ENCODE measurements at places on chromosomes 7 and 10.

DNA sequence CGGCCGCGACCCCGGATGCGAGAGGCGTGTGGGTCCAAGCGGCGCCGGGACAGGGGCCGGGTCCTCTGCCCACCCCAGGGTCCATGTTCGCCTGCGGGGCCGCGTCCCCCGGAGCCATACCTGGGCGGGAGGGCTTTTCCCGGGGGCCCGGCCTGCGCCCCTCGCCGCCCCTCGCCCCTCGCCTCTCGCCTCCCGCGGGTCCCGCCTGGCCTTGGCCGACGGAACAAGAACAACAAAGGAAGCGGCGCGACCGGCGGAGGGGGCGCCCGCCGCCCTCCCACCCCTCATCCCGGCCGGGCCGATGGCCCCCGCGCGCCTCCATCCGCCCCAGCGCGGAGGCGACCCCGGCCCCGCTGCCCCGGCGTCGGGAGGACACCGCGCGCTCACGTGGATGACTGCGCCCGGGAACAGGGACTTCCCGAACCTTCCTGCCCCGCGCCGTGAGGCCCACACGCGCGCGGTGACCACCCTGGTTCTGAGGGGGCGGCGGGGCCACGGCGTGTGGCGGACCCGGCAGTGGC is 348.2 kb downstream of the DNAJB6 start:
- no peak for DNase-seq

- no peak for DNase-seq
Measured at GRCh38 chr7:152931633-152932032, 172.1 kb downstream of the ACTR3B start.

DNA sequence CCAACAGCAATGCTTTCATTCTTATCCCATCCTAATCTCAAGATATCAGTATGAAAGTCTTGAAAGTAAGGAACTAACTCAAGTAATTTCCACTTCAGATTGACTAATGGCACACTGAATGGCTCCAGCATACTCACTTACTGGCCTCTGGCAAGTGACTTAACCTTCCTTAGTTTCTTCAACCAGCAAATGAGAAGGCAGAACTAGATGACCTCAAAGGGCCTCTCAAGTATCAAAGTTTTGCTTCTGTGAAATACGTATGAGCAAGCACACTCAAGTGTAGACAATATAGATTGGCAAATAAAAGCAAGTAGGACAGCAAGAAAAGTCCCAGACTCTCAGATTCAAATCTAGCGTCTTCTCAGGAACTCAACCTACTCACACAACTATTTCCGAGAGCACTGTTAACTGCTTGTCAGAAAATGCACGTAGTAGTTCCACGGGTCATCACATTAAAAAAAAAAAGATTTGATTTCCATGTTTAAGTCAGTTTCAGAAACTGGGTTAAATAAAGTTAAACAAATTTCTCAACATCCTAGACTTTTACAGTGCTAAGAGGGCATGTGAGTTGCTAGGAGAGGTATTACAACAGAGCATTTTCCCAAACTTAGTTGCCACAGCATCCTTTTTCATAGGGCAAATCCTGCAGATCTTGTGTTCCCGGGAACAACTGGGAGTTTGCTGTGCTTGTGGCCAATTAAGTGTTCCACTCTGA is 276.9 kb upstream of the KLF14 start:
- DNase-seq = no peak

GRCh38 chr10:76883596-76883995 is 754.0 kb downstream of the KCNMA1 start:
- no peak for DNase-seq

- DNase-seq = peak; percentile 93
Measured at GRCh38 chr7:90244909-90245851, at the start of gene CFAP69. TSS of gene CFAP69 (plus strand) at chr7:90245174. CDS start at chr7:90245425, 251 bp downstream.

DNA sequence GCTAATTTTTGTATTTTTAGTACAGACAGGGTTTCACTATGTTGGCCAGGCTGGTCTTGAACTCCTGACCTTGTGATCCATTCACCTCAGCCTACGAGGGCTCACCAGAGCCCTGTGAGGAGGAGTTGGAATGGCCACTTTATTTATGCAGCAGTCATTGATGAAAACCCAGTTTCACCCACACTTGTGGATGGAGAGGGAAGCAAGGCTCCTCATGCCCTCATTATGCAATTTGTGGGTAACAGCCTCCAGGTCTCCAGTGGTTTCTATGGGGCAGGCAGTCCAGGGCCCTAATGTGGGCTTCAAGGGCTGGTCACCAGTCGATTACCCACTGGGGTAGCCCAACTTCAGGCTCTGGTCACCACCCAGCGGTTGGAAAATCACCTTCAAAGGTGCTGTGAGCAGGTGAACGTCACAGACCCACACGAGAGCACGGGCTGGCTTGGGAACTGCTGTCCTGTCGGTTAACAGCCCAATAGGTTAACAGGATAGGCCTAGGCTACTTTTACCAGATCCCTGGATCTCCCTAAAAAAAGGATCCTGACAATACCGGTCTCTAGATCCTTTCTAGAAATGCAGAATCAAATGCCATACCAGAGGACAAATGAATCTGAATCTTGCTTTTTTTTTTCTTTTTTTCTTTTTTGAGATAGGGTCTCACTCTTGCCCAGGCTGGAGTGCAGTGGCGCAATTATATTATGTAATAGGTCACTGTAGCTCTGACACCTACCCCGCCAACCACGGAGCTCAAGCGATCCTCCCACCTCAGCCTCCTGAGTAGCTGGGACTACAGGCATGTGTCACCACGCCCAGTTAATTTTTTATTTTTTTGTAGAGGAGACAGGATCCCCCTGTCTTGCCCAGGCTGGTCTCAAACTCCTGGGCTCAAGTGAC is 97.8 kb downstream of the SLC37A3 start:
- DNase-seq = no peak

- no peak for DNase-seq
Measured at GRCh38 chr7:104275900-104276299, 52.5 kb upstream of the LHFPL3 start.

GRCh38 chr7:36404639-36405408 is 15.2 kb downstream of the ANLN start:
- DNase-seq = no peak

- no peak for DNase-seq
Measured at GRCh38 chr10:132255489-132256344, 52.0 kb downstream of the STK32C start.

DNA sequence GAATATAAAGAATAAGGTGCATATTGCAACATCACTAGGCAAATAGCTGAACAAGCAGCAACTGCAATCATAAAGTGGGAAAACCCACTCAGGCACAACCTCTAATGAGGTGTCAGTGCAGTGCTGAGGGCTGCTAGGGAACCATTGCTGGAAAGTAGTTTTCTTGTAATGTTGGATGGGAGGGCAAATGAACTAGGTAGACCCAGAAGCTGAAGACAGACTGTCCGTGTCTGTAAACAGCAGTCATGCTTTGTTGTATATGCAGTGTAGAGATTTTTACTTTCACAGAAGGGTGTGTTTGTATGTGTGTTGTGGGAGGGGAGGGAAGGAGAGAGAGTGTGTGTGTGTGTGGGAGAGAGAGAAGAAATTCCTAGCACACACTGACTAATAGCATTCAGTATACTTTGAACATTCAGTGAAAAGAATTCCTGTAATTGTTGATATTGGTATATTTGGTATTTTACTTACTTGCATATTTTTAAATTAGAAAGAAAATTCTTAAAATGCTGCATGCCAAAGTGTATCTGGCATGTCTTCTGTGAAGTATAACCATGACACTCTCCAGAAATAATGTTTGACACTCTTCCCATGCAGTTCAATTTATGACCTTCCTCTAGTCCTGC is 28.8 kb downstream of the ITGB8 start:
- DNase-seq = no peak
